Foreskin fibroblast (primary cell): ENCODE measurements at places on chromosomes 13 and 19.

GRCh38 chr13:39929583-39929982 lies 274.1 kb downstream of the COG6 start:
- no peak for DNase-seq

GRCh38 chr19:23799321-23799720 lies 40.6 kb upstream of the ZNF681 start:
- DNase-seq, result no peak

DNA sequence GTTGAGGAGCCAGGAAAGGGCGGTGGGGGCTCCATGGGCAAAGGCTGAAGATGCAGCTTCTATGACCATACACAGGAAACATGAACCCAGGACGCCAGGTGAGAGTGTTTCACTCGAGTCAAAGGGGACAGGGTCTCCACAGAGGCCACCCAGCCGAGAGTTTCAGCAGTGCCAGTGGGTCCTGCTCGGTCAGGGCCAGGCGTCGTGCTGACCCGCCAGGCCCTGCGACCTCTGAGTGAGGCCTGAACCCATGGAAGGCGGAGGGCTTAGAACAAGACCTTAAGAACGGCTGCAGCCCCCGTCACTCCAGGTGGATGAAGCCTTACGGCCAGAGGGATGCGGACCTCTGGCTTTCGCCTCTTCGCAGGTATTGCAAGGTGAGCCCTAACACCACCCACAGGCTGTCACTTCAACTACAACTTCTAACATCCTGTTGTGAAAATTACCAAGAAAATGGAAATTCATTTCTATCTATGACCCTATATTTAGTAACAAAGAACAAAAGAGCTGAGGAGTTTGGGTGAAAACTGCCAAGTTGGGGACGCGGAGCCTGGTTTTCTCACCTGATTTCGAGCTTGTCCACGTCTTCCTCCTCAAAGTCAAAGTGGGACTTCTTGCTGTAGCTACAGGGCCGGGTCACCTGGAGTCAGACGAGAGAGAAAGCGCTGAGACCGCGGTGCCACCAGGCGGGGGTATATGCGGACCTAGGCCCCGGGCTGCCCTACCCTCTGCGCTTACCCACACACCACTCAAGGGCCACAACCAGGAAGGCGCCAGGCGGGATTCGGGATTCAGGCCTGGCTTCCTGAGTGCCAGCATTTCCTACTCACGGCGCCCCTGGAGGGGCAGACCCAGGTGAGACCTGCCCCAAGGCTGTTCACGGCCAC lies 50.1 kb upstream of the C13orf46 start:
- no peak for DNase-seq

- DNase-seq, result no peak
Observed at GRCh38 chr13:75432811-75433244, 49.1 kb downstream of the TBC1D4 start.

- no peak for DNase-seq
Observed at GRCh38 chr19:19554074-19555023, 16.3 kb downstream of the CILP2 start.

- DNase-seq, result no peak
Observed at GRCh38 chr13:101492251-101492910, 39.9 kb downstream of the ITGBL1 start.

DNA sequence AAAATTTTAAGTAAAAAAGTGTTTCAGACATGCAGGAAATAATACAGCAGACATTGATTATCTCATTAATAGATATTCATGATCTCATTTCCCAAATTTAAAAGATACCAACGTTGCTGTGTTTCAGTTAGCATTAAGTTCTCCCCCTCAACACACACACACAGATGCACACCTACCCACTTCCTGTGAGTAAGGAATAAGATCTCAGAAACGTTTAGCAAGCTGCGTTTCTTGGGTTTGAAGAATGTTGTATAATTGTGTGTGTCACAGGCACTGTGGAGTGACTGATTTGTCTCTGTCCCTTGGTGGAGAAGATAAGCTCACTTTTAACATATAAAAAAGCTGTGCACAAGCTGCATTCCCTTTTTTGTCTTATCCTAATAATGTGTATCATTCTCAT lies 196.8 kb downstream of the PDS5B start:
- no peak for DNase-seq

GRCh38 chr13:53073711-53074110 lies 45.1 kb downstream of the OLFM4 start:
- no peak for DNase-seq

DNA sequence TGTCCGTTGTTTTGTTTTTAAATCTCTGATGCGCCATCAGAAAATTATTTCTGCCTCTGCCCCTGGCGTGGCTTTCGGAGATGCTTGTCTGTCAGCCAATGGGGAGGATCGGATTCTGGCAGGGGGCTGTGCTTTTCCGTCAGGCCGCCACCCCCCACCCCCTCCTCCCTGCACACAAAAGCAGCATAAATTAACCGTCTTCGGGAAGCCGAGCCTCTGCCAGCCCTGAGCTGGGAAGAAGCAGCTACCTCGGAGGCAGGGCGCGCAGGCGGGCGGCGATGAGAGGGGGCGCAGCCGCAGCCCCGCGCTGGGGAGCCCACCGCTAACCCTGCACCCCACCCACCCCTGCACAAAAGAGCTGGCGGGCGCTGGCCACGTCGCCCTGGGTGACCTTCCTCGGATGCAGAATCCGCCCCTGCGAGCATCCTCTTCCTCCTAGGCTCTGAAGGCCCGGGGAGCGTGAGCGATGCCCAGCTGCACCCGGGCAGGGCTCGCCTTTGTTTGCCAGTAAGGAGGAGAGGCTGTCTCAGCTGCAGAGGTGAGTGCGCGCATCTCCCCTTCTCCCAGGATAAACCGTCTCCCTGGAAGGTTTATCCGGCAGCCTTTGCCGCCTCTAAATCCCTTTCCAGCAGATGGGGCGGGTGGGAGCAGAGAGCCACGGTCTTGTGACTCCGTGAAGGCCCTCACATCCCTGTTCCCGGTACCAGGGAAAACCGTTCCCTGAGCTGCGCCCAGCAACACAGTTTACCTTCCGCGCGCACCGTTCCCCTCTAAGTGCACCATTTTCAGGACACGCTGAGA lies at the start of gene ATCAY:
Gene ATCAY (plus strand): TSS at position 215 of the 801 bp plus-strand sequence. CDS start 5,083 bp downstream, outside the sequence.
- no peak for DNase-seq

GRCh38 chr19:33394723-33395560 lies 21.4 kb downstream of the CEBPG start:
- DNase-seq, result peak; percentile 27

DNA sequence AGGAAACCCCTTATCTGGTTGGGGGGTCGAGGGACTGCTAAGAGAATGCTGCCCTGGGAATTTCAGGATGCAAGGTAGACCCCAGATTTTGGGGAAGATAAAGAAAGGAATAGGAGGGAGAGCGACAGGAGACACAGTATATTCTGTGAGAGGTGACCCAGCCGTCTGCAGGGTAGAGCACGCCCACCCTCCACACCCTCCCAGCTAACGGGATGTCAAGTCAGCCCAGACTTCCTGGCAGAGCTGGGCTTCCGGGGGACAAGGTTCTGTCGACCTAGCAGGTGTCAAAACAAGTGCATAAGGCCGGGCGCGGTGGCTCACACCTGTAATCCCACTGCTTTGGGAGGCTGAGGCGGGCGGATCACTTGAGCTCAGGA lies 695 bp upstream of the PRR36 start:
- DNase-seq, result no peak

DNA sequence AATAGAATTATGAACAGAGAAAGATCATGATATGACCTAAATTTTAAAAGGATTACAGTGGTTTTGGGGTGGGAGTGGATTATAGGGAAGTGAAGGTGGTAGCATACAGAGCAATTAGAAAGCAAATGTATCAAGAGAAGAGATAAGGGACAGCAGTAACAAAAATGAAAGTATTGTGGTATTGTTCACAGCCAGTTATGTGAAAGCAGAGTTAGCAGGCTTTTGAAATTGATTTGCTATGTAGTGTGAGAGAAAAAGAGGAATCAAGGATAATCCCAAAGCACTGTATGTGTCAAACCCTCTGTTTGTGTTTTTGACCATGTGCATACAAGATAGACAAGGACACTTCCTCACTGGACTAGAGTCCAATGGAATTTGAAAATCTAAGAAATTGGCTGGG lies 1721.4 kb downstream of the PCDH9 start:
- DNase-seq, result no peak

DNA sequence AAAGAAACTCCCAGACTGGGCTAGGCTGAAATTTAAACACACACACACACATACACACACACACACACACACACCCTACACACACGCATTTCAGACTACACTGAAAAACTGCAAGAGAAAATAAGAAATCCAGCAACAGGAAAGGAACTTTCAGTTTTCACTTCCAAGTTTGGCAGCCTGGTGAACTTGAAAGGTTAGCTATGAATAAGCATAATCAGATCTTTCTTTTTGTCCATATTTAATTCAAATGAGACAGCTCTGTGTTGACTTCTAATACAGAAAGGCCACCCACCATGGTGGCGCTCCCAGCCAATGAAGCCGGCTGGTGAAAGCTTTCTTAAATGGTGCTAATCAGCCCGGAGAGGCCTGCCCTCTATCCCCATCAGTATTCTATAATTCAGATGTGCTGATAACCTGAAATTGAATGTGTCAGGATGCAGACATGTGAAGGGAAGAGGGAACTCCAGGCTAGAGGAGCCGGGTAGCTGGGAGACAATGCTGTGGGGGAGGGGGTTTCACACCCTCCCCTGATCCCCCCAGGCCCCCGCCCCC lies 108.3 kb upstream of the ZNF536 start:
- no peak for DNase-seq

DNA sequence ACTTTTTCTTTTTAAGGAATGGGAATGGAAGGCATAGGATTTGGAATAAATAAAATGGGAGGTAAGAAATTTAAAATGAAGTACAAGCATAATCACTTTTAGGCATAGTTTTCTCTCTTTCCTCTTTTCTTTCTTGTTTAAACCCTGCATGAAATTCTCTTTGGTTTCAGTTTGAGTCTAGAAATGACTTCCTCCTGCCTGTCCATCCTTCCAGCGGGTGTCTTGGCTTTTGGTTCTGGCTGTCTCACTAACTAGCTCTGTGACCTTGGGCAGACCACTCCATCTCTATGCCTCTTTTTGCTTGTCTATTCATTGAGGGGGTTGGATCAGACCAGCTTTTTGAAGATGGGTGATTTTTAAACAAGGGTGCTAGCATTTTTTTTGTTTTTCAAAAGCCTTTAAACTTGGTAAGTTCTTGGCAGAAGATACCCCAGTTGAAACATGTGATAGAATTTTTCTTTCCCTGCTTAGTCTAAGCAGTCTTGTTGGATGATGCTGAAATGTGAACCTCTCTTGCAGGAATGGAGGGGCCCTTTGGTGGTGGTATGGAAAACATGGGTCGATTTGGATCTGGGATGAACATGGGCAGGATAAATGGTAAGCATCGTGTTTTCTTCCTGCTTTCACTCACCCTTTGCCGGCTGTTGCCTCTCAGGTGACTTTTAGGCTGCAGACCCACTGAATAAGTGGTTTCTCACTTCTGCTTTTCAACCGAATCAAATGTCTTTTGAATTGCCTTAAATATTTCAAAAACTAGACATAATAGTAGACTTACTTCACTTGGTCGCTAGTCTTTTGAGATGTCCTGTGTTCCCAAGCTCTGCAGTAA lies 28.6 kb downstream of the PRAM1 start:
- no peak for DNase-seq

- DNase-seq, result no peak
Observed at GRCh38 chr13:50809133-50810090, 34.1 kb downstream of the DLEU7 start.

- DNase-seq, result no peak
Observed at GRCh38 chr13:39154041-39154440, 115.8 kb downstream of the NHLRC3 start.

GRCh38 chr13:108249150-108249549 lies 20.4 kb upstream of the TNFSF13B start:
- no peak for DNase-seq

DNA sequence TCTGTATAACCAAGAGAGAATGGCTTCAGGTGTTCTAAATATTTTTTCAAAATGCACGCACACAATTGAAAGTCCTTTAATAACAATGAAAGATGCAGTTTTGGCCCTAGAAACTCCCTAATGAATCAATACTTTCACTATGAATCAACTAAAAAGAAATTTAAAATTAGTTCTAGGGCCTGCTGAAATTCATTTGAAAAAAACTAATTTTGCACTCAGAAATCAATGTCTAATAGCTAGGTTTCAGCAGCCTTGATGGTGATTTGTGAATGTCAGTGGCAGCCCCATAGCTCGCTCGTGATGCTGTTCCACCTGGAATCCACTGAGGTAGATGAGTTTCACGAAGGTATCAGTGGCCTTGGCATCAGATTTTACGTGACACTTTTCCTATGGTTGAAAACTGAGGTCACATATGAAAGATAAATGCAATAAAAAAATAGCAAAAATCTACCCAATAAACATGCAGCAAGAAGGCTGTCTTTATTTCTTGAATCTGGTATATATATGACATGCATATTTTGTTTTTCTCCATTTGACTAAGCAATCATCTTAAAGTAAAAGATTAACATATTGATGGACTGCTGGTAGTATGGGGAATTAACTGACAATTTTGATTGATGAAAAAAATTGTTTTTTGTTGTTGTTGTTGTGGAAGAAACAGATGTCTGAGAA lies 141.0 kb downstream of the AKAP11 start:
- DNase-seq, result no peak
